ENCODE measurements at places on chromosomes 11 and 22. TPM values are rescaled to one million over a fixed set of nuclear protein-coding genes. Genes with fewer than 3 reads are reported as not detected.

DNA sequence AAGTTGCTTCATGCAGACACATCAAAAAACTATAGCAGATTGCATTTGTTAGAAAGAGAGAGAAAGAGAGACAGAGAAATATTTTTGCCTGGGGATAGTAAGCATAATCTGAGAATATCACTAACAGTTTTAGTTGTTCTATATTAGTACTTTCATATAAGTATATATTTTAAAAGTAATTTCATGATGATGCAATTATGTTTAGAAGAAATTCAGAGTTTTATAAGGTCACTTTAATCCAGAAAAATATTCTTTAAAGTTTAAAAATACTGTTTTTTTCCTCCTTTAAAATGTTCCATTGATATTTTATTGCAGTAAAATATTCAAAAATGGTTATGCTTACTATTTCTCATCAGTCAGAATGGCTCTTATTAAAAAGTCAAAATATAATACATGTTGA lies 86.8 kb upstream of the MTMR2 start:
- no peak for DNase-seq

DNA sequence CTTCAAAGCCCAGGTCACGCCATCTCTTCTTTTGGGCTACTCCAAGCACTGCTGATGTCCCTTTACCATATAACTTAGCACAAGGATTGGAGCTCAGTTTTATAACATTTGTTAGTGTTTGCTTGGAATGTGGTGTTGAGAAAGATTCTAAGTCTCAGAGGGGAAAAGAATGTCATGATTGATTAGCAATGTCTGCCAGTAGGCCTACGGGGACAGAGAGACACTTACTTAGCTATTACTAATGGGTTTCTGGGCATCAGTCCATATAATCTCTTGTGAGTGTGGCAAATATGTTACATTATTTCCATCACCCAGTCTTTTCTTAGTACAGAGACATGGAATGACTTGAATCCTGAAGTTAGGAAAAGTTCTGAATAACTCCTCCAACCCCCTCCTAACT lies 75.4 kb upstream of the FSHB start:
- DNase-seq, result no peak

Gene TTC36
- 0.69 TPM for total RNA-seq

- no peak for DNase-seq
Measured at GRCh38 chr11:69630017-69630416, 10.9 kb upstream of the CCND1 start.

GRCh38 chr11:70272009-70272408 lies 1.5 kb downstream of the PPFIA1 start:
- no peak for DNase-seq

Gene GGTLC2
- total RNA-seq, result not detected

Gene KRTAP5-3
- not detected for total RNA-seq

DNA sequence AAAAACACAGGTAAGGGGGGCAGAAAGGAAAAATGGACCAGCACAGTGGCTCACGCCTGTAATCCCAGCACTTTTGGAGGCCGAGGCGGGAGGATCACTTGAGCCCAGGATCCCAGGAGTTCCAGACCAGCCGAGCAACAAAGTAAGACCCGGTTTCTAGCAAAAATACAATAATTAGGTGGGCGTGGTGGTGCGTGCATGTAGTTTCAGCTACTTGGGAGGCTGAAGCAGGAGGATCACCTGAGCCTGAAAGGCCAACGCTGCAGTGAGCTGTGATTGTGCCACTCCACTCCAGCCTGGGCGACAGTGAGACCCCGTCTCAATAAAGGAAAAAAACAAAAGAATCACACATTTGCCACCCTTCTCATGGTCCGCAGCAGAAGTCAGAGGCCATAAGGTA lies 519.4 kb downstream of the BRD1 start:
- no peak for DNase-seq

DNA sequence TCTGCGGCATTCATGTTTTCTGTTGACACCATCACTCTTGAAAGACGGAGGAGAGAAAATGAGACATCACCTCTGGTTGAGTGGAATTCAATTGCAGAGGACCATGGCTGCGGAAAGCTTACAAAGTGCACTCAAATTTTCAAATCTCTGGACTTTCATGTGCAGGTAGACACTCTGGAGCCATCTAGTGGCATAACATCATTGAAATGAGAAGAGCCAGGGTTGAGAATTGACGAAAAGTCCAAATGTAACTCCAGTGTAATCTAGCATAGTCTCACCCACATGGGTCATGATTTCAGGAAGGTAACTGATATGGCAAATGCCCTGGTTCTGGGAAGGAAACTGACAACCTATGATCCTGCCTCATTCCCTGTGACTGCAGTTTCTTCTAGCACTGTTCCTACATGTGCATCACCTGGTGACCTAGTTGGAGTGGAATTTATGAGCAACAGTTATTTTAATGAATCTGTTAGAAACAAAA lies 687.8 kb downstream of the KCNA4 start:
- no peak for DNase-seq

- DNase-seq, result no peak
Measured at GRCh38 chr11:3030289-3031070, 26.7 kb downstream of the CARS1 start.

Data from naive thymus-derived CD8-positive, alpha-beta T cell (primary cell).